ENCODE measurements at places on chromosomes 3 and 15. TPM values are rescaled to one million over a fixed set of nuclear protein-coding genes. Genes with fewer than 3 reads are reported as not detected.
A peak's percentile ranks its signal among the peaks of the same experiment; 100 is the strongest.

Gene ASB14
- polyA plus RNA-seq, result 2.6 TPM

Gene SNTN
- not detected for polyA plus RNA-seq

DNA sequence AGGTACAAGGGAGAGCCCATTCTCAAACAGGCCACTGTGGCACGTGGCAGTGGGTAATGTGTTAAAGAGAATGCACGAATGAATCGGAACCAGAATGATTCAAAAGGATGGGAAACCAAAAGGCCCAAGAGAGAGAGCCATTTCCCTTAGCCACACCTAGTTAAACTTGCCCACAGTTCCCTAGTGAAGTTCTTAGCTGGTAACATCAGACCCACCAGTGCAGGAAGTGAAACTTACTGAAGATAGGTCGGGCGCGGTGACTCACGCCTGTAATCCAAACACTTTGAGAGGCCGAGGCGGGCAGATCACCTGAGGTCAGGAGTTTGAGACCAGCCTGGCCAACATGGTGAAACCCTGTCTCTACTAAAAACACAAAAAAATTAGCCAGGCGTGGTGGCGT, 97.1 kb downstream of the MEX3B start:
- no peaks in the 10 kb centered on the region for H3K4me1 ChIP-seq
- H3K27me3 ChIP-seq, result no peaks in the 10 kb centered on the region
- no peak overlapping the region for H3K4me3 ChIP-seq

- H3K27ac ChIP-seq, result peak overlapping the region; percentile 66
- H3K4me1 ChIP-seq, result peaks cover 25% of the 10 kb centered on the region
- DNase-seq, result peak; percentile 39
- H3K27me3 ChIP-seq, result no peaks in the 10 kb centered on the region
Measured at GRCh38 chr3:52218454-52218853, 7.0 kb downstream of the TLR9 start.

Gene SUCNR1
- polyA plus RNA-seq, result not detected

GRCh38 chr3:139522421-139522820, 17.1 kb downstream of the RBP1 start:
- no peak for DNase-seq
- H3K4me1 ChIP-seq, result no peaks in the 10 kb centered on the region
- H3K27me3 ChIP-seq, result no peaks in the 10 kb centered on the region
- H3K27ac ChIP-seq, result no peak overlapping the region

DNA sequence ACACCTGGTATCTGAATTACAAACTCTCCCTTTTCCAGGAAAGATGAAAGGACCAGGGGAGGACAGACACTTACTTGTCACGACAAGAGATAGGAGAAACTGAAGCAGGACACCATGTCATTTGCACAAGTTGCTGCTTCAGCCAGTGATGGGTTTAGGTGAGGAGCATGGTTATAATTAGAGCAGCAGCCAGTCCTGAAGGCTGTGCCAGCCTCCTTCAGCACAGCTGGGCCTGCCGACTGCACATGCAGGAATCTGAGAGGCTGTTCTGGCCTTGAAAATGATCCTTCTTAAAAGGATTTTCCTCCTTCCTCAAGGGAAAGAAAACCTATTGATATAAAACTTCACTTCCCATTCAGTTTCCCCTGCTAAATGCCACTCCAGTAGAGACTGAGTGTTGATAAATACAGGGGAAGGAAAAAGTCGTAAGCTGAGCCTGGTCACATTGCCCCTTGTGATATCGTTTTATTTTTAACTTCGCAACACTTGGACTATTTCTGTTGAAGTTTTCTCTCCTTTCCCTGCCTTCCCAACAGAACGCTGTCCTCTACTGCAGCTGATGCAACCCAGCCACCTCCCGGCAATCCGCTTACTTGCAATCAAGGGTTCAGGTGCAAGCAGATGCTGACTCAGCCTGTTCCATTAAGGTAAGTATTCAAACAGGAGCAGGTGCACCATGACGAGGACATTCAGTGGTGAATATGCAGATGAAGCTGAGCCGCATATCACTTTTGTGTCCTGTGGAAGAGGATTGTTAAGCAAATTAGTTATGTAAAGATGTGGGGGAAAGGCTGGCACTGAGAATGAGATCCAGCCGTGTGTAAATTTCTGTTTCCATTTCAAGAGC, at the start of gene FBXO40:
FBXO40 (plus strand) TSS at position 524 of the 847 bp plus-strand sequence. CDS start 27,197 bp downstream, outside the sequence.
- peaks cover 22% of the 10 kb centered on the region for H3K4me1 ChIP-seq
- peak; percentile 31 for DNase-seq
- H3K4me3 ChIP-seq, result peak within 1 kb of the TSS; percentile 63
- H3K27me3 ChIP-seq, result no peaks in the 10 kb centered on the region

Gene CORO2B
- polyA plus RNA-seq, result 1.1 TPM

DNA sequence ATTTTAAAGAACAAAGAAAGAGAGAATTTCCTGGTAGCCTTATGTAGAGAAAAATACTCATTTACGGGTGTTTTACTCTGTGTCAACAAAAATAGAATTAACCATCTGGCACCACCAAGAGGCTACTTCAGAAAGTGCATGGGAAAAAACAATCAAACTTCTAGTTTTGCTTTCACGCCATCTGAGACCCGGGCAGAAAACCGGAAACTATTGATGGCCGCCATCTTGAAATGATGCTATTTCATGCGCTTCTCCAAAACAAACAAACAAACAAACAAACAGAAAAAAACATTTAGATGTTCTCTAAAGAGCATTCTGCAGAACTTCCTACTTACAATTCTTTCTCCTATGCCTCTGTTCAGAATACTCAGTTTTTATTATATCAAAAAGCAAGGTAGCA, 49.4 kb upstream of the SYNPR start:
- no peaks in the 10 kb centered on the region for H3K4me1 ChIP-seq
- no peaks in the 10 kb centered on the region for H3K27me3 ChIP-seq
- H3K36me3 ChIP-seq, result no peaks in the 10 kb centered on the region

DNA sequence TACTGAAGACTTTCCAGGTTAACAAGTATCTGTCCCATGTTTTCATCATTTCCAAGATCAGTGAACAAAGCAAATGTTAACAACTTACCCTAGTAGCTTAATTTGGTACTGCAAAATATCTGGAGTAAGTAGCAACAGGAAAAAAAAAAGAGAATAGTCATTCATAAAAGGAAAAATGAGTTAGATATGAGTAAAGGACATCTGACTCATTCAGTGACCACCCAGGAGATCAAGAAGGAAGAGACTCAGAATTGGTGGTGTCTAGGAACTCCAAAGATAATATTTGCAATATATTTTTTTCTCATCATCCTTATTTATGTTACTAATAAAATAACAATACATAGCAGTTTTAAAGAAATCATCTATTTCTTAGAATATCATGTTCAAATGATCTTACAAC, 253.8 kb upstream of the COL8A1 start:
- no peaks in the 10 kb centered on the region for H3K4me1 ChIP-seq
- H3K4me3 ChIP-seq, result no peak overlapping the region
- H3K27me3 ChIP-seq, result no peaks in the 10 kb centered on the region
- no peak for DNase-seq

- peak; percentile 71 for DNase-seq
- no peaks in the 10 kb centered on the region for H3K27me3 ChIP-seq
- H3K4me3 ChIP-seq, result no peak overlapping the region
- H3K27ac ChIP-seq, result no peak overlapping the region
- H3K36me3 ChIP-seq, result no peaks in the 10 kb centered on the region
Measured at GRCh38 chr15:60945196-60945595, 283.9 kb downstream of the RORA start.
